GM12878 (cell line): ENCODE measurements at places on chromosomes 7 and 10. TPM values are rescaled to one million over a fixed set of nuclear protein-coding genes. Genes with fewer than 3 reads are reported as not detected.

Gene PAPOLB
- not detected in 2 replicates for total RNA-seq

Gene WNT2
- 0.15 and 0.37 TPM in 2 replicates for total RNA-seq

Gene SGMS1
- 3.6 and 5.0 TPM in 2 replicates for total RNA-seq

Gene UCN3
- total RNA-seq: not detected in 2 replicates

Gene SPDYE8
- total RNA-seq: not detected in 2 replicates

Gene LRRC18
- total RNA-seq: not detected in 2 replicates

Gene NXPH1
- not detected in 2 replicates for total RNA-seq

Gene ADAM12
- total RNA-seq: 0.62 TPM in 1 of 2 replicates, not detected in the other

Gene PAPSS2
- 2.1 and 2.2 TPM in 2 replicates for total RNA-seq

Gene SPOCK2
- 1.3 and 1.5 TPM in 2 replicates for total RNA-seq

Gene EMX2
- total RNA-seq: not detected in 2 replicates

Gene DNAH11
- 0.03 and 0.27 TPM in 2 replicates for total RNA-seq

Gene CYP26A1
- not detected in 2 replicates for total RNA-seq

Gene MOGAT3
- total RNA-seq: not detected in 2 replicates

Gene FGFR2
- 0.15 and 0.32 TPM in 2 replicates for total RNA-seq

Gene TAS2R4
- total RNA-seq: 0.33 and 0.35 TPM in 2 replicates

Gene ADIRF
- total RNA-seq: 0.64 and 0.72 TPM in 2 replicates

Gene AKR1C1
- 0.40 and 0.64 TPM in 2 replicates for total RNA-seq

Gene C10orf67
- total RNA-seq: not detected in 2 replicates

Gene GBX1
- not detected in 2 replicates for total RNA-seq

Gene TDRD1
- total RNA-seq: not detected in 2 replicates

Gene C7orf33
- total RNA-seq: not detected in 2 replicates
